ENCODE measurements at places on chromosomes 16 and 17.

DNA sequence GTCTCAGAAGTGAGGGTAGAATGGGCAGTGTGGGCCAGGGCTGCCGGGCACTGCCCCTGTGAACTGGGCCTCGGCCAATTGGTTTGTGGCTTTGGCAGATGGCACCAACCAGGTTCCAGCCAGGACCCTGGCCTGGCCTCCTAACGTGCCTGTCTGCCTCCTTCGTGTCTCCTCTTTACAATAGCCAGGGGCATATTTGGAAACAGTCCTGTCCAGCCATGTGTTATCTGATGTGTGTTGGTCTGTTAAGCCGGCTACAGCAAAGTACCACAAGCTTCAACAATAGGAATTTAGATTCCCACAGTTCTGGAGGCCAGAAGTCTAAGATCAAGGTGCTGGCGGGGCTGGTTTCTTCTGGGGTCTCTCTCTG, 14.6 kb downstream of the CRISPLD2 start:
- no peak for DNase-seq

DNA sequence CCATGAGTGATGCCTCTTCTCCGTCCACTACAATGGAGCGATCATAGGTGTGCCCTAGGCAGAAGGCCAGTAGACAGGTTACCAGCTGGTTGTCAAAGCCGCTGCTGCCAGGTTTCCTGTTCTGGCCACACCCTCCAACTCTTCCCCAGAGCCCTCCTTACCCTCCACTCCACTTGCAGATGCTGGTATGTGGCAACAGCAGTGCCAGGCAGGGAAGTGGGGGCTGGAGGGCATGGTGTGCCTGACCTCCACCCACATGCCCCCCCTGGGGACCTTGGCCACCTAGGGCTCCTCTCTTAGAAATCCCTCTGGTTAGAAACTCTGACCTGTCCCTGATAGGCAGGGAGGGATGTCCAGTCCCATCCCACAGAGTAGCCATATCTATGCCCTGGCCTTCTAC, 1.5 kb downstream of the RRAD start:
- no peak for DNase-seq

DNA sequence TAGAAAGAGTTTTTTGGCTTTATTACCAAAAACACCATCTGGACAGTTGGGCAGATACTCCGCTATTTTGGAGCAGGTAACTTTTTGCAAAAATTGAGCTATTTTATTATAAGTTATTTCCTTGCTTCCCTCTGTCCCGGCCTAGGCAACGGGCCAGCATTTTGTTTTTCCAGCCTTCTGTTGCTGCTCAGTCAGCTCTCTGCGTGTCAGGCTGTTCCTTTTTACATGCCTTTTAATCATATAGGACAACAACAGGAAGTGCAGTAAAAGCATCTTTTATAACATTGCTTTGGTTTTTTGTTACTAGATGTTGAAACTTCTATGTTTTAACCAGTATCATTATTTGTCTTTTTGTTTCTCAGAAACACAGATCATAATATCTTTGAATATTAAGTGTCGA, 30.4 kb downstream of the PPM1D start:
- no peak for DNase-seq

GRCh38 chr16:50096791-50097190, 31.0 kb downstream of the HEATR3 start:
- DNase-seq = no peak

DNA sequence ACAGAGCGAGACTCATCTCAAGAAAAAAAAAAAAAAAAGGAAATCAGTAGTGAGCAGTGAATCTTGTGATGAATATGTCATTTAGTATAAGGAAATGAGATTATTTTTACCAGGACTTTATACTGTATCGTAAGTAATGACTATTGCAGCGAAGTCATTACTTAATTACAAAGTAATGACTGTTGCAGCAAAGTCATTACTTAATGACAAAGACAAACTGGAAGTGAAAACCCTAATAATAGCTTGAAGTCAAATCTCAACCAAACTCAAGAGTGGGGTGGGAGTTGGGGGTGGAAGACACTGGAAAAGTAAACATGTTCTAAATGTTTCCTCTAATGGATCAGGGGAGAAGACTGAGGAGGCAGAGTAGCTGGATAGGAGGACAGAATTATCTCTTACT, 76.5 kb downstream of the ARHGAP44 start:
- DNase-seq = no peak

DNA sequence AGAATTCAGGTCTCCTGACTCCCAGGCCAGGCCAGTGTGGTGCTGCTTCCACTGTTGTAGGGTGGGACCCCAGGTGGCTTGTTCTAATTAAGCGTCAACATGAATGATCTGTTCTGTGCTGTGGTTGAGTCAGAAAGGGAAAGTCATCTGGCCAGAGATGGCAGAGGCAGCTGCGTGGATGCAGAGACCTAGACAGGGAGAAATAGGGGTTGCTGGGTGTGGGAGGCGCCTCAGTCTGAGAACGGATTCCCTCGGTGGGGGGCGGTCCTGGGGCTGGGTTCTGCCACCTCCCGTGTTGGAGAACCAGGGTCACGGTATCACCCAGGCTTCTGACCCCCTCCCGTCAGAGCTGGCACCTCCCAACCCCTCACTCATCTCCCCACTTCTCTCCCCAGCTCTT, 5.6 kb downstream of the FBRS start:
- no peak for DNase-seq

GRCh38 chr16:88484505-88485365, 31.7 kb downstream of the ZFPM1 start:
- DNase-seq = no peak

DNA sequence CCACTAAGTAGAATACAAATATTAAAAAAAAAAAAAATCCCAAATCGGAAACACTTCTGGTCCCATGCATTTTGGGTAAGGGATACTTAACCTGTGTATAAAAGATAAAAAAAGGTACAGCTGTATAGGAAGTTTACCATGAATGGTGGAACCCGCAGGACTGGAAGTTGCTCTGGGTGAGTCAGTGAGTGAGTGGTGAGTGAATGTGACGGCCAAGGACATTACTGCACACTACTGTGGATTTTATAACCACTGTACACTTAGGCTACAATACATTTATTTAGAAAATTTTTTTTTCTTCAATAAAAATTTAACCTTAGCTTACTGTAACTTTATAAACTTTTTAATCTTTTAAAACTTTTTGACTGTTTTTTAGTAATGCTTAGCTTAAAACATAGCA, 71.3 kb upstream of the BCAR1 start:
- DNase-seq = no peak

GRCh38 chr17:45334701-45335677, 18.2 kb upstream of the MAP3K14 start:
- DNase-seq = no peak

- no peak for DNase-seq
These were observed 883 bp upstream of the SPN start for GRCh38 chr16:29662000-29662728.

GRCh38 chr16:47613251-47613650, 152.1 kb downstream of the PHKB start:
- no peak for DNase-seq

DNA sequence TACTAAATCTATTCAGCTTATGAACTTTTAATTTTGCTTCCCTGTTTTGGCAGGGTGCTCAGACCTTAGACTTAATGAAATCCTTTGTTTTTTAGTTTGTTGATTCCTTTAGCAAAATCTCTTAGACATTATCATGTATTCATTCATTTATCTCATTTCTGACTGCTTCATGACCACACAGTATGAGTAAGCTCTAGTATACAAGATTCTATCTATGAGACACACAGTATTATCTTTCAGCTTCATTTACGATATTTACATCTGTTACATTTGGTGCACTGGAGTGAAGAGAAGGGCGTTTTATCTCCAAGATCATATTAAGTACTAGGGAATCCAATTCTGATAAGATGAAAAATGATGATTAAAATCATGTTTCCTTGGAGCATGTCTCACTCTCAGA, 448.1 kb upstream of the CA10 start:
- DNase-seq = no peak

GRCh38 chr17:76370261-76370993, 14.0 kb upstream of the SPHK1 start:
- no peak for DNase-seq

- DNase-seq = no peak
These were observed 6.2 kb downstream of the ECI1 start for GRCh38 chr16:2244926-2245795.

GRCh38 chr16:27917949-27918348, 145.6 kb downstream of the GSG1L start:
- DNase-seq = no peak

GRCh38 chr16:87416826-87417527, 24.8 kb downstream of the MAP1LC3B start:
- DNase-seq = no peak

- DNase-seq = no peak
These were observed 96.4 kb upstream of the NOG start for GRCh38 chr17:56497132-56497531.

DNA sequence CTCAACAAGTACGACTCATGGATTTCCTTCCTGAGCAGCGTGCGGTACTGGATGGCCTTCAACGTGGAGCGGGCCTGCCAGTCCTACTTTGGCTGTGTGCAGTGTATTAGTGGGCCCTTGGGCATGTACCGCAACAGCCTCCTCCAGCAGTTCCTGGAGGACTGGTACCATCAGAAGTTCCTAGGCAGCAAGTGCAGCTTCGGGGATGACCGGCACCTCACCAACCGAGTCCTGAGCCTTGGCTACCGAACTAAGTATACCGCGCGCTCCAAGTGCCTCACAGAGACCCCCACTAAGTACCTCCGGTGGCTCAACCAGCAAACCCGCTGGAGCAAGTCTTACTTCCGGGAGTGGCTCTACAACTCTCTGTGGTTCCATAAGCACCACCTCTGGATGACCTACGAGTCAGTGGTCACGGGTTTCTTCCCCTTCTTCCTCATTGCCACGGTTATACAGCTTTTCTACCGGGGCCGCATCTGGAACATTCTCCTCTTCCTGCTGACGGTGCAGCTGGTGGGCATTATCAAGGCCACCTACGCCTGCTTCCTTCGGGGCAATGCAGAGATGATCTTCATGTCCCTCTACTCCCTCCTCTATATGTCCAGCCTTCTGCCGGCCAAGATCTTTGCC, 9.0 kb downstream of the HAS3 start:
- no peak for DNase-seq

GRCh38 chr17:42772945-42773289, 332 bp upstream of the VPS25 start:
- no peak for DNase-seq

DNA sequence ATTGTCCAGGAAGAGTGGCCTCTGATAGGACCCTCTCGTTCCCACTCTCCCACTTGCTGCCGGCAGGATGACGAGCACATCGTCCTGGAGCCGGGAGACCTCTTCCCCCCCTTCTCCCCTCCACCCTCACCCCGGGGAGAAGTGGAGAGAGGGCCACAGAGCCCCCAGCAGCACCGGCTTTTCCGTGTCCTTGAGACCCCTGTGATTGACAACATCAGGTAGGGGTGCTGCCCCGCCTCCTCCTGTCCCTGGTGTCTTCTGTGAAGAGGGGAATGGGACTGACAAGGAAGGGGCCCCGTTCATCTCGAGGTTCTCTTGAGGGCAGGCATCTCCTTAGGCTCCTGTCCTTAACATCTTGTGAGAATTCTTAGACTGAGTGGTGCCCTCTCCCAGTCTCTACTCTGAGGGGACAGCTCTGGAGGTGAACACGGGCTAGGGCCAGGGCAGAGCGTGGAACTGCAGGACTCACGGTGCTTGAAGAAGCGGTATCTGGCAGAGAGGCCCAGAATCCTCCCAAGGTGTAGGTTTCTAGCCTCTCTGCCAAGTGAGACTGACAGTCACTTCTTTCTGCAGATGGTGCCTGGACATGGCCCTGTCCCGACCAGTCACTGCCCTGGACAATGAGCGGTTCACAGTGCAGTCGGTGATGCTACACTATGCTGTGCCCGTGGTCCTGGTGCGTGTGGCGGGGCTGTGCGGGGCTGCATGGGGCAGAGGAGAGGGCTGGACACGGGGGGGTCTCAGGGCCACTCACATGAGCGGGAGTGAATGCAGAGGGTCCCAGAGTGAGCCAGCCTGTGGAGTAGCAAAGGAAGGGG, 26.4 kb downstream of the CASKIN2 start:
- DNase-seq = no peak

DNA sequence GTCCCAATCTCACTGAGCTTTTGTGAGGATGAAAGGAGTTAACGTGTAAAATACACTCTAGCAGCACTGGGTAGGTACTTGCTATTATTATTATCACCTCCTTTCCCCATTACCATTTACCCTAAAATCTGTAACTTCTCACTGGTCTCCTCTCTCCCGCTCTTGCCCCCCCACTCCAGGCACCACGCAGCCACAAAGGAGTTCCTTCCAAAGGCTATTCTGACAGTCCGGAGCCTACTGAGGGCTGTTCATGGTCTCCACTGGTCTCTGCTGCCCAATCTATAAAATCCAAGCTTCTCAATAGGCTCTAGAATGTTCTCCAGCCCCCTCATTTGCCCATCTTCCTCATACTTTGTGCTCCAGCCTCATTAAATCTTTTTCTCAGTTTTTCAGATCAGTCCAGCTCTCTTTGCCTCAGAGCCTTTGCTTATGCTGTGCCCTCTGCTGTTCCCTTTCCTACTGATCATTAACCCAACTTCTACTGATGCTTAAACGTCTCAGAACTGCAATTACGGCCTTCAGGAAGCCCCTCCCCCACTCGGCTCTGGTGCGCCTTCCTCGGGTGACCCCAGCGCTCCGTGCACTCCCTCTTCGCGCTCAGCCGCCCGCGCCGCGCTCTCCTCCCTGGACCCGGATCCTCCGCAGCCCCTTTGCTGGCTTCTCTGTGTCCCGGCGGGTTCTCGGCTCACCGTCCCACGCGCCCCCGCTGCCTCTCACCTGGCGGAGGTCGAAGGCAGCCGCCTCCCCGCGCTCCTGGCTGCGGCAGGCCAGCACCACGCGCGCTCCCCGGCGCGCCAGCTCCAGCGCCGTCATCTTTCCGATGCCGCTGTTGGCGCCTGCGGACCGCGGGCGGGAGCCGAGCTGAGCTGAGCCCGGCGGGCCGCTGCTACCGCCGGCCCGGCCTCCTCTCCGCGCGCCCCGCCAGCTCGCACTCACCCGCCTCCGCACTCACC, 737 bp downstream of the DHRS13 start:
- DNase-seq = no peak

- no peak for DNase-seq
These were observed 24.9 kb downstream of the ACSF3 start for GRCh38 chr16:89118361-89119165.

- no peak for DNase-seq
These were observed 6.4 kb upstream of the VEZF1 start for GRCh38 chr17:57994436-57994835.

- no peak for DNase-seq
These were observed 39.6 kb upstream of the TMEM97 start for GRCh38 chr17:28279411-28279810.
